ENCODE measurements at places on chromosomes 13 and 19.

DNA sequence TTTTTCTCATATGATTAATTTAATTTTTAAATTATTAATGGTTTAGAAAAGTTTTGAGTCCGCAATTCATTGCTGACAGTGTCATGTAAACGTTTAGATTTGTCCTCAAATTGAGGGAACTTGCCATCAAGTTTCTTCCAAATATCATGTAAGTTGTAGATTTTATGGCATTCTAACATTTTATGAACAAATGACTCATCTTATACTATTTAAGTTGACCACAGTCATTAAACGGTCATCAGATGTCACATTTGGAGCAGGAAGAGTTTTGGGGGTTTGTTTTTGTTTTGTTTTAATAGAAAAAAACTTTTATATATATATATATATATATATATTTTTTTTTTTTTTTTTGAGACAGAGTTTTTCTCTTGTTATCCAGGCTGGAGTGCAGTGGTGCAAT lies 4.3 kb downstream of the ZNF114 start:
- no peak for DNase-seq

GRCh38 chr19:11422163-11423065 lies 3.3 kb upstream of the RGL3 start:
- DNase-seq, result peak; percentile 53

DNA sequence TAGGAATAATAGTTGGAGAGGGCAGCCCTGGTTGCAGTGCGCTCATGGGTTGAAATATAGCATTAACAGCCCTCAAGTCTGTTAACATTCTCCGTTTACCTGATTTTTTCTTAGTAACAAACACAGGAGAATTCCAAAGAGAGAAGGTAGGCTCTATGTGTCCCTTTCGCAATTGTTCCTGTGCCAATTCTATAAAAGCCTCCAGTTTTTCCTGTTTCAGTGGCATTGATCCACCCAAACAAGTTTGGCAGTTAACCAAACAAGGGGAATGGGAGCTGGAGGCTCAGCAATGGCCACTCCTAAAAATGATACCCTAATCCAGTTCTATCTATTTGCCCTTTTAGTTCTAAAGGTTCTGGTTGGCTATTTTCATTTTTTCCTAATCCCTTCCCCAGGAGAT lies 151.6 kb downstream of the ZNF486 start:
- no peak for DNase-seq

GRCh38 chr19:40567750-40568494 lies 8.8 kb upstream of the SHKBP1 start:
- DNase-seq, result no peak

GRCh38 chr13:100751826-100752225 lies 77.2 kb upstream of the TMTC4 start:
- no peak for DNase-seq

GRCh38 chr19:47601180-47601904 lies 7.6 kb upstream of the BICRA start:
- DNase-seq, result no peak

DNA sequence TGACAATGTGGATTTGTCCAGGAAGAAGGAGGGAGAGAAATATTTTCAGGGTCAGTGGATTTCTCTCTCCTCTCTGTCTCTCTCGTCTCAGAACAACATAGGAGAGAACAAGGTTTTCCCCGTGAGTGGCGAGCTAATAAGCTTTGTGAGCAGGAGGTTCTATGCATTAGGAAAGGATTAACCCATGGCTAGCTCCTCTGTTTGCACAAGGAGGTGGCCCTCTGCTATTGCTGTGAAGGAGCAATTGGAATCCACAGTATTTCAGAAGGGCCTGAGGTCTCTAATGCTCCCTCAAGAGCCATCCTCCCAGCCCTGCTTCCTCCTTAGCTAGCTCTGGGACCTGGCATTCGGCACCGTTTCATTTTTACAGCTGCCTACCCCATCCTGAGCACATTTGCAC lies 288.9 kb upstream of the MAB21L1 start:
- no peak for DNase-seq

GRCh38 chr13:20848203-20848602 lies 54.3 kb downstream of the XPO4 start:
- no peak for DNase-seq

GRCh38 chr19:10830931-10831779 lies 4.9 kb downstream of the TMED1 start:
- no peak for DNase-seq

GRCh38 chr13:36418022-36418805 lies 14.1 kb upstream of the CCNA1 start:
- DNase-seq, result peak; percentile 86

GRCh38 chr19:35105411-35106290 lies 10.0 kb upstream of the FXYD3 start:
- DNase-seq, result no peak

- DNase-seq, result peak; percentile 63
These were observed 676.7 kb upstream of the SPRY2 start for GRCh38 chr13:81017513-81018152.

GRCh38 chr19:51698296-51698695 lies 5.2 kb downstream of the SPACA6 start:
- DNase-seq, result no peak

DNA sequence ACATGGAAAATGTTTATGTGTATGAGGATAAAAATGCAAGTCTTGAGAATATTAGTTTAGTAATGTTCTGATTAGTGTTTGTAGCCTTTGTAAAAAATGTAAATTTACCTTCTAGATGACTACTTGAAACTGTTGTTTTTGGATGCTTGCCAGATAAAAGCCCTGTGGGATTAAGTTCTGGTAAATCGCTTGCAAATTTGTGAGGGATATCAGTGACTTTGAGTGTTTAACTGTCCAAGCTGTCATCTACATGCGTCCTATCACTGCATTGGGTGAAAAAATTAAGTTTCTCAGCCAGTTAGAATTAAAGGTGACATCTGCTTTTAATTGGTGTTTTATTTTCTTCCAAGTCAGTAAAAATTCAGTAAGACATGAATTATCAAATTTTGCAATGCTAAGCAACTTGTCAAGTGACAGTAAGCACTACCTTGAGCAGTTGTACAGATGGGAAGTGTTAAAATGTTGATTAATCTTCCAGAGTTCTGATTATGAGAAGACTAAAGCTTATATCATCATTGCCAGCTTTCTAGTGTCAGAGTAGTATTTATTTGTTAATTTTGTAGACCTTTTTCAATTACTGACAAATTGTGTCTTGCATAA lies 88.0 kb downstream of the PCCA start:
- DNase-seq, result no peak

DNA sequence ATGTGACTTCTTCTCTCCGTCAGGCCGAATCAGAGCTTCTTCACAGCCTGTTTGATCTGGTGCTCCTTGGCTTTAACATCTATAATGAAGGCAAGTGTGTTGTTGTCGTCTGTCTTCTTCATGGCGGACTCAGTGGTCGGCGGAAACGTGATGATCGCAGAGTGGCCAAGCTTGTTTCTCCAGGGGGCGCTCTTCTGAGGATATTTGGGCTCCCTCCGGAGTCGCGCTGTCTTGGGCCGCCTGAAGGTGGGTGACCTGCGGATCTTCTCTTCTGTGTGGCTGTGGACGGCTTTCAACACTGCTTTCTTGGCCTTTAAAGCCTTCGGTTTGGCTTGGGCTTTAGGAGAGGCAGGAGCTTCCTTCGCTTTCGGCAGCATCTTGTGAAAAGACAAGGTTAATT lies 9.8 kb downstream of the TPRX1 start:
- DNase-seq, result no peak

- DNase-seq, result no peak
These were observed 70.2 kb downstream of the KLF2 start for GRCh38 chr19:16394681-16395375.

- no peak for DNase-seq
These were observed 53.0 kb upstream of the SERP2 start for GRCh38 chr13:44320611-44321010.

- no peak for DNase-seq
These were observed 2.2 kb upstream of the ESD start for GRCh38 chr13:46799139-46799538.

DNA sequence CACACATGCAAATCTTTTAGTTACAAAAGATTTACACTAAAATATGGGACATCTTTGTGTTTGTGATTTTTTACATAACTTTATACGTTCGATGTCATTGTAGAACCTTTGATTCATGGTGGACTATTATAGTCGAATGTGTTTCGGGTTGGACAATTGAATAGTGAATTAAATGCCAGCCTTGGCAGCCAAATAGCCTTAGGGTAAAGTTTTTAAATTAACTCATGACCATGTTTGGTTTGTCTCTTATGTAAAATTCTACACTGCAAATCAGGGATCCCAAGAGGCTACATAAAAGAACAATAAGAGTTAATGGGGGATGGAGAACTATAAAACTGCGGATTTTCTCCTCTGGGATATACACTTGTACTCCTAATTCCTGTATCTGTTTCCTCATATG lies 1735.6 kb upstream of the SPRY2 start:
- DNase-seq, result no peak

- no peak for DNase-seq
These were observed 646.0 kb upstream of the SLITRK6 start for GRCh38 chr13:86445206-86445605.

- DNase-seq, result peak; percentile 97
These were observed 67.8 kb downstream of the GADD45B start for GRCh38 chr19:2543463-2544442.

GRCh38 chr13:32537580-32538142 lies 934 bp downstream of the N4BP2L2 start:
- no peak for DNase-seq

GRCh38 chr13:109971456-109972090 lies 185.2 kb upstream of the IRS2 start:
- no peak for DNase-seq

DNA sequence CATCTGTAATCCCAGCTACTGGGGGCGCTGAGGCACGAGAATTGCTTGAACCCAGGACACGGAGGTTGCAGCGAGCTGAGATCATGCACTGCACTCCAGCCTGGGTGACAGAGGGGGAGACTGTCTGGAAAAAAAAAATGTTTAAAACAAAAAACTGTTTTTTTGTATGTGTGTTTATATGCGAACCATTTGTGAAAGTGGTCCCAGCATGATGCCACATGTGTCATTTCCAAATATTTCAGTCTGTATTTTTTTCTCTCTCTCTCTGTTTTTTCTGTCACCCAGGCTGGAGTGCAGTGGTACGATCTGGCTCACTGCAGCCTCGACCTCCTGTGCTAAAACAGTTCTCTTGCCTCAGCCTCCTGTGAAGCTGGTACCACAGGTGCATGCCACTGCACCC lies 37.4 kb downstream of the SAE1 start:
- no peak for DNase-seq

DNA sequence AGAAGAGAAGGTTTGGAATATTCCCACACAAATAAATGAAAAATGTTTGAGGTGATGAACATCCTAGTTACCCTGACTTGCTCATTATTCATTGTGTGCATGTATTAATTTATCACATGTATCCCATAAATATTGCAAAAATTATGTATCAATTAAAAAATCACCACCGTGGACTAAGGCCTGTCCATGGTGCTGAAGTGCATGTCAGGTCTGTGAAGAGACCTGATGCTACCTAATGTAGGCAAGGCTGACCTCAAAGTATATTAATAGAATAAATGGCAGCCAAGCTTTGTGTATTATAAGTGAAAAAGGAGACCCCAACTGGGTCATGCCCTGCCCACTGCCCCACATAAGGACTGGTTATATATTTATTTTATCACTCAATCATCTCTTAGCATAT lies 34.4 kb upstream of the ZNF835 start:
- no peak for DNase-seq

GRCh38 chr13:75294110-75294509 lies 187.9 kb downstream of the TBC1D4 start:
- no peak for DNase-seq

DNA sequence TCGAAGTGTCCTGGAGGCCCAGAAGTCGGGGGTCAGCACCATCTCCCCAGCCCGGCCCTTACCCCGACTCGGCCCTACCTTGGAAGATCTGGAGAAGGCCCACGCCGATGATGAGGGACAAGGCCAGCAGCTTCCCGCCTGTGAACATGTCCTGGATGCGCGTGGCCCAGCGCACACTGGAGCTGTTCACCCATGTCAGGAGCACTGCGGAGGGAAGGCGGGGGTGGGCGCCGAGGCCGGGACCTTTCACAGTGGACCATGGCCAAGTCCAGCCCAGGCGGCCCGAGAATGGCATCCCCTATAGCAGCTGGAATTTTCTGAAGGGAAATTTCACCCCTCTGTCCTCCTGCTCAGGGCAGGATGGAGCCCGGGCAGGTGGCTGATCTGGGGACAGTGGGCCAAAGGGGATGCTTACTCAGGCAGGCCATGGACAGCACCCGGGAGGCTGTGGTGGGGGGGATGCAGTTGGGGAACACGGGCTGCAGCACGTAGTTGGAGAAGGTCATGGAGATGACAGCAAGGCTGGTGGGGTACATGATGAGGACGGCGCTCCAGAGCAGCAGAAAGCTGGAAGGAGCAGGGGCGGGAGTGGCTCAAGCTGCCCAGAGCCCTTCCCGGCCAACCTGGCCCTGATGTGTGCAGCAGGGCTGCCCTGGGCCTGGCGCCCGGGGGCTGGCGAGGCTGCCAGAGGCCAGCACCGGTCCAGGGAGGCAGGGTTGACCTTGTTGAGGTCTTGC lies 13.0 kb downstream of the SLC7A10 start:
- DNase-seq, result no peak

- DNase-seq, result no peak
These were observed 3.5 kb downstream of the CBARP start for GRCh38 chr19:1234051-1234954.

DNA sequence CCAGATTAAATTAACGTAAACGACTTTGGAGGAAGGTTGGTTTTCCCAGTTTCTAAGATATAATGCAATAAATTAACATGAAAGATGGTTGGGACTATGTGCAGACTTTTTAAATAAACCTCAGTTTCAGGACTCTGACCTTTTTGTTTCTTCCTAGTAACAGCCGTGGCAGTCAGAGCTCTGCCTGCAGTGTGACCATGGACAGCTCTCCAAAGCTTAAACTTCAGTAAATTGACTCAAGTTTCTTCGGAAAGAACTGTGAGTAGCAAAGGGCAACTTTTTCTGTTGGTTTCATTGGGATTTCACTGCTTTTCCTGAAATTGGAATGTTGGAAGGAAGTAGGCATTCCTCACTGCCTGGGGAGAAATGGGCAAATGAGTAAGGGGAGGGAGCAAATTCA lies 4.1 kb downstream of the USP29 start:
- no peak for DNase-seq

DNA sequence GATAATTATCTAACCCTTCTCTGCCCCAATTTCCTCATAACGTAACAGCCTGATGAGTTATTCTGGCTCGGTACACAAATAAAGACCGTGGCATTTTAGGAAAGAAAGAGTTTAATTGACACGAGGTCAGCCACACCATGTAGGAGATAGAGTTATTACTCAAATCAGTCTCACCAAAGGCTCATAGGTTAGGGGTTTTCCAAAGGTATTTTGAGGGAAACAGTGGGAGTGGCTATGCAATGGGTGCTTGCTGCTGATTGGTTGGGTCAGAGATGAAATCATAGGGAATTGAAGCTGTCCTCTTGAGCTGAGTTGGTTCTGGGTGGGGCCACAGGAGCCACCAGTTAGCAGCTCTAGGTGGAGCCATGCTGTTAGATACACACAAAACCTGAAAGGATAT lies 137.5 kb downstream of the FREM2 start:
- DNase-seq, result no peak
